Placental epithelial cell (primary cell): ENCODE measurements at places on chromosomes 2 and 18. TPM values are rescaled to one million over a fixed set of nuclear protein-coding genes. Genes with fewer than 3 reads are reported as not detected.

LHCGR gene
- total RNA-seq, result not detected in 2 replicates

PLGLB1 gene
- 1.1 and 1.6 TPM in 2 replicates for total RNA-seq

NEU4 gene
- total RNA-seq, result not detected in 2 replicates

OR6B3 gene
- not detected in 2 replicates for total RNA-seq

IL1RN gene
- total RNA-seq, result 5.1 and 9.2 TPM in 2 replicates
